ENCODE measurements at places on chromosomes 3 and 15.

DNA sequence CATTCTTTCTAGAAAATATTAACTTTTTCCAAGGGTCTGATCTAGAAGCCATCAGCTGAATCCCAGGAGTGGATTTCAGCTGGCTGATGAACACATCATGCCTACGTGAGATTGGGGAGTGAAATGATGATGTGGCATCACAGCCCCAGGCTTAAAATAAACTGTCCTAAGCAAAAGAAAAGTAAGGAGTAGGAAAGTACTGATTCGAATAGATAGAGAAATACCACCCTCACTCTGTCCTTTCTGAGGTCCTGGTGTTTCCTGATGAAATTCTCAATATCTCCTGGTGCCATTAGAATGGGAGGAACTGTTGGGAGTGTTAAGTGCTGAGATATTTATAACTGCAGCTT lies 376.8 kb upstream of the SEMA6D start:
- DNase-seq = no peak

- no peak for DNase-seq
These were observed 46.4 kb downstream of the CBLB start for GRCh38 chr3:105822171-105823123.

DNA sequence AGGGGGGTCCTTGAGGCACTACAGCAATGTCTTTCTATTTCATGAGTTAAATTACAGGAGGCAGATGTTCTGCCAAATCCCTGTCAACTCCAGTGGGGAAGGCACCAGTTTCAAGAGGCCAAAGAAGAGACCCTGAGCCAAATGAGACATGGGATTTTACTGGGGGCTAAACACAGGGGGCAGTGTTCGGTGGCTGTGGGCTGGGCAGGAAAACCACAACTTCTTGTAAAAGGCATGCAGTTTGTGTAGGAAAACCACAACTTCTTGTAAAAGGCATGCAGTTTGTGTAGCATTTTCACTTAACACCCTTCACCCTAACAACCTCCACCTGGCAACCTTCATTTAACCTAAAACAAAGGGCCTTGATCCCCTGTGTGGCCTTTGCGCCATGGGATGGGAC lies 61.0 kb downstream of the POLR2M start:
- DNase-seq = no peak

GRCh38 chr3:132135628-132136333 lies 101.0 kb upstream of the CPNE4 start:
- no peak for DNase-seq

DNA sequence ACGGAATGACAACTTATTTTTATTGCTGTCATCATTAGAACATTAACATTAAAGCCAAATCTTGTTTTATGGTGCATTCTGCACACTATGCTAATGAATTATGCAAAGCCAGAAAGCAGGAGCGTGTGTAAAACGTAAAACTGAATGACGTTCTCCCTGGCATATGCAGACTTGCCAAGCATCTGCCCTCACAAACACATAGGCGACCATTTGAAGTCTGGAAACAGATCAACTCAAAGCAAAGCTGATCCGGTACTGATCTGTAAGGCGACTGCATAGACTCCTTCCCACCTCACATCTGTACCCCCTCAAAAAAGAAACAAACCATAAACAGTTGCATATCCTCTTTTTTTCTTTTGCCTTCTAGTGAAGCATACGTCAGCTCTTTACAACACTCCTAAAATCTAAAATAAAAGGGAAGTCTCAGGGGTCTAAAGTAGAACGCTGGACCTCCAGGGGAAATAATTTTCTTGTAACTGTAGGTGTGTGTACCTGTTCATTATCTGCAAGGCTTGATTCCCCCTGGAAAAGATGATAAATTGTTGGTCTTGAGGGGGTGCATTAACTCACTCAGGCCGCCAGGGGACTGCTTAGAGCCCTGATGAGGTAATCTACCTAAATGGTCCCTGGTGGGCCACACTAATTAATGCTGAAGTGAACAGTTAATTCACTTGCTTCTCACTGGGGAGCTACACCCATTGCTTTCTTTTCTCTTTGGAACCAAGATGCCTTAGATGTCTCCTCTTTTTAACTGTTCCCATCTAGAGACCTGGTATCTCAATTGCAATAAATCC lies 231.4 kb downstream of the CDIN1 start:
- no peak for DNase-seq

DNA sequence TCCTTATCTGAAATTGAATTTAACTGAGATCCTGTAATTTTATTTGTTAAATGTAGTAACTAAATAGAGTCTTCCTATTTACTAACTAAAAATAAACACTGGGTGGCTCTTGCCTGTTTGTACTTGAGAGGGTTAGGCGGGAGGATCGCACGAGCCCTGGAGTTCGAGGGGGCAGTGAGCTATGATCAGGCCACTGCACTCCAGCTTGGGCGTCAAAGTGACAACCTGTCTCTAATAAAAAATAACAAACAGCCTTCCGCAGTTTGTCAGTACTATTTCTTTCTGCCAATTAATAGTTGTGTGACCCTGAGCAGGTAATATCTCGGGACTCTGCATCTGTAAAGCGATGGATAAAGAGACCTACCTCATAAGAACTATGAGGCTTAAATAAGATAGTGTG lies 768 bp upstream of the PDE12 start:
- no peak for DNase-seq

DNA sequence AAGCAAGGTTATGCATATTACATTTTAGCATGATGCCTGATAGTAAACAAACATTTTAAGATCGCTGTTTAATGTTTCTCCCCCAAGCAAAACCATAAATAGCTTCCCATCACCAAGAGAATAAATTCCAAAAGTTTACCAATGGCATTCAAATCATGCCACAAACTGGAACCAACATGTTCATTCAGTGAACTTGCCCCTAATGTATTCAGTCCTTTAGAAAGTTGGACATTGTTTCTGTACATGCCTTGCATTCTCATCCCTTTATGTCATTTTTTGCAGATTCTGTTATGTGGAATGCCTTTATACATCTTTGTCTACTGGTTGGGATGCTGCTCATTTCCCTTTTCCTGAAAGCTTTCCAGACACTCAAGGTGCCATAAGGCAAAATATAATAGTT lies 105.5 kb downstream of the PYDC2 start:
- DNase-seq = no peak

GRCh38 chr3:31918179-31919150 lies 62.6 kb downstream of the OSBPL10 start:
- no peak for DNase-seq

DNA sequence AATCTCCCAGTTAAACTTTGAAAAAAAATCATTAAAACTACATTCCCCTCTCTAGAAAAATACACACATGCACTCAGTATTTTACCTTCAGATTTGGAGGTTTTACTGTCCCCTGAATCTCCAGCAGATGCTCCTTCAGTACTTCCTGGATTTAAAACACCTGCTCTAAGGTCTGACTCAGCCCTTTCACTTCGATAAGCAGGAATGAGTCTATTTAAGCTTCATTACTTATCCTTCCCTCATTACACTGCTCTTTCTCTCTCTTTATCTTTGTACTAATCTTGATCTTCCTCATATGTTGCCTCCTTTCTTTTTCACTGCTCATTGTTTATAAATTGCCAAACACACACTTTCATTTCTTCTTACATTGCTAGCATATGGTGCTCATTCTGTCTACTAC lies 443.9 kb downstream of the DIPK2A start:
- DNase-seq = no peak

DNA sequence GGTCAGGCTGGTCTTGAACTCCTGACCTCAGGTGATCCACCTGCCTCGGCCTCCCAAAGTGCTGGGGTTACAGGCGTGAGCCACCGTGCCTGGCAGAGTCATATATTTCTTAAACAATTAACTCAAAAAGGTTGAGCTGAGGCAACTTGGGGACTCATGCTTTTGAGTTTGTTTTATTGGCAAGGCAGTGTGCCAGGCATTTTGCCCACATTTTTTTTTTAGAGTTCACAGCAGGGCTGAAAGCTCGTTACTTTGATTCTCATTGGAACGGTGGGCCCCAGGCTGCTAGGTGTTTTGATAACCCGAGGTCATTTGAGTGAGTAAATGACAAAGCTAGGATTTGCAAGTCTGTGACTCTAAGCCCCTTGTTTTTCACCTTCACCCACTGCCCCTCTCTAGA lies 76.2 kb downstream of the CCK start:
- DNase-seq = no peak

- DNase-seq = no peak
These were observed 138.9 kb upstream of the SLC7A14 start for GRCh38 chr3:170724599-170725280.

GRCh38 chr15:73051391-73051806 lies 864 bp upstream of the NEO1 start:
- peak; percentile 26 for DNase-seq

DNA sequence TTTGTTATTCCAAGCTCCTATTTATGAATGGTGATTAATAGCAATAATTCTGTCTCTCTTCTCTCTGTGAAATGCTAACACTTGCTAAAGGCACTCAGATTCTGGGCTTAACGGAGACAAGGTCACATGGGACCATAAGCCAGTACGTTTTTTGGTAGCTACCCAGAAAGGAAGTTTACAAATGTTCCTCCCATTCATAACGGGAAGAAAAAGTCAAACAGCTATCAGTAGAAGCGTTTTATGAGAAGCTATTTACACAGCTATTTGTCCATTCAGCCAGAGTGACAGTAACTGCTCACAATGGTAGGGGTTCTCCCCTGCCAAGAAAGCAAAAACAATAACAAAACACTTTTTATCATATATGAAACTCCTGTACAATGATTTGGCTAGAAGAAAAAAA lies 51.5 kb downstream of the ZMAT3 start:
- no peak for DNase-seq

GRCh38 chr3:141445990-141446389 lies 40.8 kb upstream of the RASA2 start:
- DNase-seq = no peak

All from activated naive CD4-positive, alpha-beta T cell (primary cell).